ENCODE measurements at places on chromosomes 11 and 22.

DNA sequence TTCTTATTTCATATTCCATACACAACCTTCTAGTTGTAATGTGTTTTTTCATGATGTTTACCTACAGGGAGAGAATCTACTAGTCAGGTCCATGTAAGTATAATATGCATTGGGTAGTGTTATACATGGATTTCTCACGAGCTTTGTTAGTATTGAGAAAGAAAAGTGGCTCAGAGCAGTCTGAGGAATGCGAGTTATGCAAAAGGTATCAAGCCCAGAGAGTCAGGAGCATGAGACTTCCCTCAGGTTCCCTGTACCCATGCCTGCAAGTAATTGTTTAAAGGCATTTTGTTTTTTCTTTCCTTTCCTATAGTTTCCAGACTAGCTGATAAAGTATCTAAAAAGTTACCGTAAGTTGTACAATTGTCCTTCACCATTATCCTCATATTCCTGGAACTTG, 66.1 kb downstream of the STK33 start:
- no peak for DNase-seq

GRCh38 chr11:116563028-116563711, 209.6 kb downstream of the BUD13 start:
- no peak for DNase-seq

DNA sequence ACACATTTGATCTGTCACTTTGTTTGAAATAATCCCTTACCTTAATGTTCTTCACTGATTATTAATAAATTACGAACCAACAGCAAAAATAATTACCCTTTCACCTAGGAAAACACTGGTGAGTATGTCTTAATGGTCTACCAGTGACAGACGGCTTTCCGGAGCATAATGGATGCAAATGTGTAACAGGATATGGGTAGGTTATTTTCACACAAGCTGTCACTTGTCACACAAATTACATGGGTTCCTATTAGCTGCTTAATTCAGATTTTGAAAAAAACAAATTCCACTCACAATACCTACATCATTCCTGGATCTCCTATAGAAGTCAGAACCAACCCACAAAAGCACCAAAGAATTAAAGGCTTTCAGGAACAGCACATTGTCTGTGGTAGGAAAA, 127.9 kb downstream of the WT1 start:
- DNase-seq = no peak

DNA sequence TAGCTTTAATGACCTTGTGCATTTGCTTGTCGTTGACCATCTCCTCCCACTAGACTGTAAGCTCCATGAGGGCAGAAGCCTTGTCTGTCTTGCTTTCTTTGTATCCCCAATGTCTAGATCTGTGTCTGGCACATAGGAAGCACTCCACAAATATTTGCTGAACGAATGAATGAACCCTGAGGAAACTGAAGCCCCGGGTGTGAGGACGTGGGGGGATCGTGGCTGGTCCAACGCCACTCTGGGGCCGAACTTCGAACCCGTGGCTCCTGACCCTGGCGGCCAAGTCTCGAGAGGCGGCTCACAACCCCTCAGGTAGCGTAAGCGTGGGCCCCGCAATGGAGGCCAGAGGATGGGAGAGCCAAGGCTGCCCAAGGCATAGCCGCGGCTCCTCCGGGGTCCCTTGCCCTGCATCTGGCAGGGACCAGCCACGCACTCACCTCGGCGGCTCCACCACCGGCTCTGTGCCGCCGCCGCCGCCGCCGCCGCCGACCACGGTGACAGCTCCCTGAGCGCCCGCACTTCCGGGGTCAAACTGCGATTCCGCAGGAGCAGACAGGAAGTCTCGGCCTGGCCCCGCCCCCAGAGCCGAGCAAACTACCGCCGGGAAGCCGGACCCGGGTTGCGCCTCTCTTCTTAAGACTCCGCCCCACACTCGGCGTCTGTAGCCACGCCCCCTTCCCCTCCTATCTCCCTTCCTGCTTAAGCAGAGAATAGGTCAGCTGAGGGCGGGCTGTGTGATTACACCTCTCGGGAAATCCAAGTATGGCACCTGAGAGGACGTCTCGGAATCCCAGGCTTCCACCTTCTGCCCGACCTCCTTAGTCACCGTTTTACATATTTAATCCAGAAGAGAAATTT, at the start of gene ASCC2:
TSS of gene ASCC2 (minus strand) at position 534 of the 858 bp plus-strand sequence. CDS start 5,949 bp downstream, outside the sequence.
- DNase-seq = peak; percentile 99

GRCh38 chr22:37211075-37211865, 1.0 kb downstream of the SSTR3 start:
- DNase-seq = no peak

- no peak for DNase-seq
Measured at GRCh38 chr11:6746086-6746618, 25.6 kb downstream of the OR2AG2 start.

- DNase-seq = no peak
Measured at GRCh38 chr11:44424841-44425240, 114.9 kb upstream of the ALX4 start.
